CD4-positive, CD25-positive, alpha-beta regulatory T cell (primary cell): ENCODE measurements at places on chromosomes 4 and X.

GRCh38 chr4:25970691-25971432, 56.8 kb downstream of the SMIM20 start:
- DNase-seq: no peak

DNA sequence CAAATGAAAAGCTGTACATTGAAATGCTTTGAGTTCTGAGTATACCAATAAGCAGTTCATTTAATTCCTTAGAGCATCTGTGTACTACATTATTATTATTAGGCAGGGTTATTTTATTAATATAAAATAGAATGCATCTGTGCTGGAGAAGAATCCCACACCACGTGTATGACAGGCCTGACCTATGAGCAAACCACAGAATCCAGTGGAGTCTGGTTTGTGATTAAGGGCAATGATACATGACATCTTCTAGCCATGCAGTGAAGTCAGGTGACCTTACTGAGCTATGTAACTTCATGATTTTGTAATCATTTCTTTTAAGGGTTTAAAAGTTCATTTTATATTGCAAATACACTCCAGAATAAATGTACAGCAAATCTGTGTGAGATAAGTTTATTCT, 1165.0 kb upstream of the TENM3 start:
- DNase-seq: no peak

DNA sequence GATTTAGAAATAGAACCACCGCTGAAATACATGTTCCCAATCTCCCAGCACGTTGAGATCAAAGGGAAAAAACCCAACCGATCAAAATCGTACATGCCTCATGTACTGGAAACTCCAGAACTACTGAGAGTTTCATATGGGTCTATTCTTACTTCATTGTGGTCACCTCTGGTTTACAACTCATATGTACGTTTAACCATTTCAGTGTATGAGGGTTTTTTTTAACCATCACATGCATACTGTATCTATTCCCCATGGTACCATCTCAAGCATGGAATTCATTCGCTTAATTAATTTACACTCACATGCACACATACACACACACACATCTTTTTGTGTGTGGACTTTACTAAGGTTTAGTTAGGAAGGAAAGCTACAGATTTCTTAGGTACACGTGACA, 46.0 kb upstream of the CLNK start:
- no peak for DNase-seq

DNA sequence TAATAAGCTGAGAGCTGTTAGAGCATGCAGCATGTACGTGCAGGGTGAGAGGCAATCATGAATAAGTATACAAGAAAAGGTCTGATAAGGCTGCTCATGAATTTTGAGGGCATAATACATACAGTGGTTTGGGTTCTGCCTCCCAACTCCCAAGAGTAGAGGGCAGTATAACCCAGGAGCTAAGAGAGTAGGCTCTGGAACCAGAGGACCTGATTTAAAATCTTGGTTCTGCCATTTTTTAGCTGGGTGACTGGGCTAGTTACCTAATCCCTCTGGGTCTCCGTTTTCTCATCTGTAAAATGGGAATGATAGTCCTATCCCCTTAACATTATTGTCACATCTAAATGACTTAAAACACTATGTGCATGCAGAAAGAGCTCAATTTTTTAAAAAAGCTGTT, 85.3 kb downstream of the LNX1 start:
- no peak for DNase-seq

GRCh38 chr4:83112678-83113428, 1.7 kb downstream of the PLAC8 start:
- no peak for DNase-seq

DNA sequence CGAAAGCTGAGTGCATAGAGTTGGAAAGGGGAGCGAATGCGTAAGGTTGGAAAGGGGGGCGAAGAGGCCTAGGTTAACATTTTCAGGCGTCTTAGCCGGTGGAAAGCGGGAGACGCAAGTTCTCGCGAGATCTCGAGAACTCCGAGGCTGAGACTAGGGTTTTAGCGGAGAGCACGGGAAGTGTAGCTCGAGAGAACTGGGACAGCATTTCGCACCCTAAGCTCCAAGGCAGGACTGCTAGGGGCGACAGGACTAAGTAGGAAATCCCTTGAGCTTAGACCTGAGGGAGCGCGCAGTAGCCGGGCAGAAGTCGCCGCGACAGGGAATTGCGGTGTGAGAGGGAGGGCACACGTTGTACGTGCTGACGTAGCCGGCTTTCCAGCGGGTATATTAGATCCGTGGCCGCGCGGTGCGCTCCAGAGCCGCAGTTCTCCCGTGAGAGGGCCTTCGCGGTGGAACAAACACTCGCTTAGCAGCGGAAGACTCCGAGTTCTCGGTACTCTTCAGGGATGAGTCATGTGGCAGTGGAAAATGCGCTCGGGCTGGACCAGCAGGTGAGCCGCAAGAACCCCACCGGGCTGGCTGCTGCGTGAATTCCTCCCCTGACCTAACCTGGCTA, at the start of gene DDX3X:
Gene DDX3X (plus strand): TSS at position 419 of the 619 bp plus-strand sequence. CDS start 91 bp downstream, at position 510.
- peak; percentile 95 for DNase-seq

DNA sequence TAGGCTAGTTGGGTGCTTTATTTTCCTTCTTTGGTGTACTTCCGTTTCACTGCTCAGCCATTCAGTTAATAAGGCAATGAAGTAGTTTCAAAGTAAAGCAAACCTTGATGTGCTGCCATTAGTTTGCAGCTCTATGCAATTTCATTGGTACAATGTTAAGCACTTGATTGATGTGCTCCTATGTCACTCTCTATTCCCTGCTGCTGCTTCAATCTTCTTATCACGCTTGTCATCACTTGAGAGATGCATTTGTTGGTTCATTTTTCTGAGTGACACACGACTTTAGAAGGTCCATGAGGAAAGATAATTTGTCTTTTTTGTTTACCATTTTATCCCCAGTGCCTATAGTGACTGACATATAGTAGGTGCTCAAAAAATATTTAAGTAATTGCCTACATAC, 871.0 kb upstream of the PABPC4L start:
- no peak for DNase-seq

- DNase-seq: no peak
Observed at GRCh38 chr4:51835855-51836254, 7.1 kb upstream of the DCUN1D4 start.

DNA sequence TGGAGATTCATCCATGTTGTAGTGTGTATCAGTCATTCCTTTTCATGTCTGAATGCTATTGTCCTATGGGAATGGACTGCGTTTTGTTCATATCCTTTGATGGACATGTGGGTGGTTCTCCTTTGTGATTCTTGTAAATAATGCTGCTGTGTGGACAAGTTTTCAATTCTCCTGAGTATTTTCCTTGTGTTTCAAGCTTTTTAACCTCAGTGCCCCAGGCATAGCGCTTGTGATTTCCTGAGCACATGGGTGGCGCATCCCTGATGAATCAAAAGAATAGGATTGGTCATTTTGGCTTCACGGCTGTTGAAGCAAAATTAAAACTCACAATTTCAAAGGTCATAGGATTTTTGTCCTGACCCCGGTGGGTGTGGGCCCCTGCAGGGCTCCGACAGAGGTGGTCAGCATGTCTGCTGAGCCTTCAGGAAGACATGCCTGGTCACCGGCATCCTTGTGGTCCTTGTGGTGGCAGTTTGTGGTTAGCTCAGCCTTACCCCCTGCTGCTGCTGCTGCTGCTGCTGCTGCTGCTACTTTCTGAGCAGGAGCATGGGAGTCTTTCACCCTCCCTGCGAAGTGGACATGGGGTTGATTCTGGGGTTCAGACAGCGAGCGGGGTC, 30.0 kb downstream of the SHROOM2 start:
- DNase-seq: no peak

GRCh38 chr4:64121803-64122202, 287.4 kb downstream of the TECRL start:
- DNase-seq: no peak

DNA sequence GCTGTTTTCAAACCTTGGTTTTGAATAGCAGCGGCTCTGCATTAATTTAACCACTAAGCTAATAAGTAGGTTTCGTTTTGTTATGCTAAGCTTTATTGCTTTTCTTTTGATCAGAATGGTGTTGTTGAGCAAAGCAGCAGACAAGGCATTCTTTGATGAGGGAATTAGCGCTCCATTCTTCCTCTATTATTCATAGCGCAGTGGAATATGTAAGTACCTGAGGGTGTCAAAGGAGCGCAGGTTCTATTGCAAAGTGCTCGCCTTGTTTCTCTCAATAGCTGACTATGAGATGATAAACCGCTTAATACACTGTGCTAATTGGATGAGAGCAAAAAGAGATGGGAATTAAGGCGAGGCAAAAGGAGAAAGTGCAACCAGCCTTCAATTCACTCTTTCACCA, 16.3 kb downstream of the ARX start:
- no peak for DNase-seq
